ENCODE measurements at places on chromosomes 3 and 15.
A peak's percentile ranks its signal among the peaks of the same experiment; 100 is the strongest.

DNA sequence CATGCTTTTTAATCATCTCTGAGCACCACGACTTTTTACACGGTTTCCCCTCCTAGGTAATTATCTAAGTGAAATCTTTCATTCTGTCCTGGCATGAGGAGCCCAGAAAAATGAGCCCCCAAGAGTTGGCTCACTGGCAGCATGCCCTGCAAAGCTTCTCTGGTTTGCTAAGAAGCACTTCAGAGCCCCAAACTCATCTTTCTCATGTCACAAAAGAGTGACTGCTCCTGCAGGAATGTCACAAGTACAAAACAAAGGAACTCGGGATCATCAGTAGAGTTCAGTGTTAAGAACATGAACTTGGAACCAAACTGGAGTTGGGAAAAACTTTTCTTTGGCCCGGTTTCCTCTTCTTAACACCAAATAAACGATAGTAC lies 123.9 kb downstream of the FOXB1 start:
- no peak for DNase-seq

DNA sequence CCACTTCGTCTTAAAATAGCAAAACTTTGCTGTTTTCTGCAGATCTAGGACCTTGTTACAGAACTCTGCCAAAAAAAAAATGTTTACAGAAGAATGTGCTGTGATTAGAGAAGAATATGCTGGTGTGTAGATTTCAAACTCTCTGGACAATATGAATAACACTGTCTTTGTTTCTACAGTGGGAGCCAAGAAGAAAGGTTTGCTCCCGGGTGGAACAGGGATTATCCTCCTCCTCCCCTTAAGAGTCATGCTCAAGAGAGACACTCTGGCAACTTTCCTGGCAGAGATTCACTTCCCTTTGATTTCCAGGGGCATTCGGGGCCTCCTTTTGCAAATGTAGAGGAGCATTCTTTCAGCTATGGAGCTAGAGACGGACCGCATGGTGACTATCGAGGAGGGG lies 27.3 kb downstream of the RBM6 start:
- DNase-seq, result no peak

DNA sequence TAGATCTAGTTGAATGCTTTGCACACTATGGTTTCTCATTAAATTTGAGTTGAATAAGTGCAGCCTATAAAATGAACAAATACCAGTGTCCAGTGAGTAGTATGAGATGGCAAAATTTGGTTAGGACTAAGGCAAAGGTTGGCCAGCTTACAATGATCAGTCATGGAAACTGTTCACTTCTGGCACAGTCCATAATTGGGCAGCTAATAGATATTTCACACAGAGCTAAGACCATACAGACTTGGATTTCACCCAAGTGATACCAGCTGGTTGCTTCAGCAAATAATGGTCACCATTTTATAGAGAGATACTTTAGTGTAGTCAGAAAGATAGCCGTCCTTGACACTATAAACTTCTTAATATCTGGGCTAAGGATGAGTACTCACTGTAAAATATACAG lies 15.7 kb downstream of the GAP43 start:
- no peak for DNase-seq

DNA sequence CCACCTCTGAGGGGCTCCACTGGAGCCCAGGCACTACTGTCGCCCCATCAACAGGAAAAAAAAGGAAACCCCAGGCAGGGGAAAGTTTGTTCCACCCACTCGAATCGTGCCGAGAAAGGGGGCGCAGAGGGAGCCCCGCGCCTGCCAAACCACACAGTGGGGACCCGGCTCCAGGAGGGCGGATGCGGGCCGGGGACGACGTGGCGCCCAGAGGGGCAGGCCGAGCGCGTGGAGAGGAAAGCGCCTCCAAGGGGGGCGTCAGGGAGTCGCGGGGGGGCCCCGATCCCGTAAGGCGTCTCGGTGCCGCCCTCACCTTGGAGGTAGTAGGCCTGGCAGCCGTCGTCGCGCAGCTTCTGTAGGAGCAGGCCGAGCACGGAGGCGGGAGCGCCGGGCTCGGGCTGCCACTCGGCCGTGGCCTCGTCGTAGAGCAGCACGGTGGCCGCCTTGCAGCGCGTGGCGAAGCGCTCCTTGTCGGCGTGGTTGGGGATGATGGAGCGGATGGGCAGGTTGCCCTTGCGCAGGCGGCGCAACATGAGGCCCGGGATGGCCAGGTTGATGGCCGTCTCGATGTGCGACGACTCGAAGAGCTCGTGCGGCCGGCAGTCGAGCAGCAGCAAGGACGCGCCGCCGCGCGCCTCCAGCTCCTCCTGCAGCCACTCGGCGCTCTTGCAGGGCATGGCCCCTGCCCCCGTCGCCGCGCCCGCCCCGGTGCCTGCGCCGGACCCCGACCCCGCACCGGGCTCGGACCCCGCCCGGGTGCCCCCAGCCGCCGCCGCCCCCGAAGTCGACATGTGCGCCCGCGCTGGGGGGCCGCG lies 627 bp downstream of the DUSP7 start:
- peak; percentile 47 for DNase-seq

DNA sequence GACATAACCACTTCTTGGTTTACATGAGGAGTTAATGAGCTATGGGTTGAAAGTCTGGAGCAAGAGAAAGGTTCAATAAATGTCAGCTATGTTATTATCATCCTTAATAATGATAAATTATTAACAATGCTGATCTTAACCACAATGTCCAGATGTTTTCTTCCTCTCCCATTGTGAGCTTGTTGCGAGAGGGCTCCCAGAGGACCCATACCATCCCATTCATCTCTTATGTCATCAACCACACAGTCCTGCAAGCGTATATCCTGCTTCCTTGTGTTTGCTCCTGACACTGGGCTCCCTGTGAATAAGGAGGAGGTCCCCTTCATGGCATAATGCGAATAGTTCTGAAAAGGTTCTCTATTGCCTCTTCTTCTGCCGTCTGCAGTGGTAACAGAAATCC lies 266.8 kb downstream of the TLE3 start:
- DNase-seq, result no peak

- DNase-seq, result no peak
Measured at GRCh38 chr3:59731943-59732342, 682.1 kb upstream of the CFAP20DC start.

GRCh38 chr15:58678683-58679082 lies 70.8 kb downstream of the ADAM10 start:
- no peak for DNase-seq

DNA sequence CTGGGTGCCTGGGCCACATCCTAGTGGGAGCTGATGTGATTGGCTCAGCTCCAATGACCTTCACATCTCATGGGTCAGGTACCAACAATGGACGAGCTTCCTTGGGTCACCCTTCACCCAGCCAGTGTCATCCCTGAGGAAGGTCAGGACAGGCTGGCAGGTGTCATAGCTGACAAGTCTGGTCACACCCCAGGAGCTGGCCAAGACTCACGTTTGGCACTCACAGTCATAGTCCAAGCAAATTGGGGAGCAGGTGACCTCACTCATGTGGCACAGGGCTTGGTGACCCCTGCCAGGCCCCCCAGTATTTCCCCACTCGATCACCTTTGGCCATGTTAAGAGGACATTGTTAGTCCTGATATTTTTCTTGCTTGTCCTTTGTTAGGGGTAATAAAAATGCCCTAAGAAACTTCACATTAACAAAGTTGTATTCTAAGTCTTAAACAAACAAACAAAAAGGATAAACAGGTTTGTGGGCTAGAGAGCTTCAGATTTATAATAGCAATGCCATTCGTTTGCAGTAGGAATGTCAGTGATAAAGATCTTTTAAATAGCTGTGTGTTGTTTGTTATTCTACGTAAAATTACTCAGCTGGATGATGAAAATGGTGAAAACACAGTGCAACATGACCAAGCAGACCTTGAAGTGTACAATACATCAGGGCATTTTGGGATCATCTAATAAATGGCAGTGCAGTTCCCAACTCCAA lies 79.5 kb upstream of the POMGNT2 start:
- DNase-seq, result no peak

DNA sequence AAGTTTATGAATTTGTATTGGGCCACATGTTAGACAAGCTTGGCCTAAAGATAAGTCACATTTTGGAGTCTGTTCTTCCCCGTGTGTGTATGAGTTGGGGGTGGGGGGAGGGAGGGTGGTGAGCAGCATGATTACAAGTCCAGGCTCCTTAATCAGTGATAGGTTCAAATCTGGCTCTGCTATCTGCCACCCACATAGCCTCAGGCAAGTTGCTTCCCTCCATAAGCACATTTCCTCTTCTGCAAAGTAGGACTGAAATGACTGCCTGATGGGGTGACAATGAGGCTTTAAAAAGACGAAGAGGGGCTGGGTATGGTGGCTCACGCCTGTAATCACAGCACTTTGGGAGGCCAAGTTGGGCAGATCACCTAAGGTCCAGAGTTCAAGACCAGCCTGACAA lies 1.1 kb upstream of the SPATA12 start:
- no peak for DNase-seq
